ENCODE measurements at places on chromosomes 3 and 15. TPM values are rescaled to one million over a fixed set of nuclear protein-coding genes. Genes with fewer than 3 reads are reported as not detected.
A peak's percentile ranks its signal among the peaks of the same experiment; 100 is the strongest.

DNA sequence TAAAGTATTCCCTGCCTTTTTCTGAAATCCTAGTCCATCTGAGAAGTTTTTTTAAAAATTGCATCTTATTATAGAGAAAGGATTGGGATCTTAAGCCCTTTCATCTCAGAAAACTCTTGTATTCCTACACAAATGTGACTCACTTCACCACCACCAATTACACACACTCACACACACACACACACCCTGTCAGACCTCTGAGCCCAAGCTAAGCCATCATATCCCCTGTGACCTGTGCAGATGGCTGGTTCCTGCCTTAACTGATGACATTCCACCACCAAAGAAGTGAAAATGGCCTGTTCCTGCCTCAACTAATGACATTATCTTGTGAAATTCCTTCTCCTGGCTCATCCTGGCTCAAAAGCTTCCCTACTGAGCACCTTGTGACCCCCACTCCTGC is 1181.9 kb downstream of the ROBO2 start:
- H3K4me3 ChIP-seq = no peak overlapping the region
- DNase-seq = no peak
- no peak overlapping the region for H3K27ac ChIP-seq
- H3K4me1 ChIP-seq = no peaks in the 10 kb centered on the region

DNA sequence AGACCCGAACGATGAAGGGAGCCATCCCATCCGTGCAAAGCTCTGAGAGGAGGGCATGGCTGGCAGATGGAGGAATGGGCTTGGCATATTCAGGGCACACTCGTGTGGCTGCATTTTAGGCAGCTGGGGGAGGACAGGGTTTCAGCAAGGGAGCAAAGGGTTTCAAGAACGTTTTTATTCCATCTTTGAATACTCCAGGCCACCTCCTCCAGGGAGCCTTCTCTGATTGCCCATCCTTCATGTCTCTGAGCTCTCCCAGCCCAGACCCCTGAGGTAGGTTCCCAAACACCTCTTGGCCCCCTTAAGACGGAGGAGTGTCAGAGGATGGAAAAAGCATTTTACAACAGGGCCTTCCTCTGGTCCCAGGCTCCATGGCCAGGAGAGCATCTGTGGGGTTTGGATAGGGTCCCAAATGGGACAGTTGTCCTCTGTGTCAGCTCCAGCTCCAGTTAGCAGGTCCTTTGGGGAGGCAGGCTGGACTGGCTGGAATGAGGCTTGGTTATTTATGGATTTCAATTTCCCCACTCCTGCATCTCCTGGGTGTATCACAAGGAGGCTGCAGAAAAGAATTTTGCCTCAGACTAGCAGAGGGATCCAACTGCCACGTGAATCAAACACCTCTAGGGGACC is 17.7 kb upstream of the SLC6A1 start:
- no peaks in the 10 kb centered on the region for H3K4me1 ChIP-seq
- DNase-seq = no peak
- H3K27me3 ChIP-seq = no peaks in the 10 kb centered on the region

The CATSPER2 gene
- total RNA-seq = 7.2 TPM

GRCh38 chr3:174310475-174310983 is 548.6 kb upstream of the NAALADL2 start:
- no peaks in the 10 kb centered on the region for H3K36me3 ChIP-seq
- H3K4me1 ChIP-seq = no peaks in the 10 kb centered on the region
- H3K27me3 ChIP-seq = no peaks in the 10 kb centered on the region
- no peak overlapping the region for H3K4me3 ChIP-seq
- H3K27ac ChIP-seq = no peak overlapping the region
- DNase-seq = no peak

GRCh38 chr3:42188376-42188775 is 77.6 kb downstream of the CCK start:
- peaks cover 11% of the 10 kb centered on the region for H3K36me3 ChIP-seq
- no peak overlapping the region for H3K4me3 ChIP-seq
- H3K4me1 ChIP-seq = peaks cover 19% of the 10 kb centered on the region
- H3K27ac ChIP-seq = no peak overlapping the region
- no peak for DNase-seq

The SERINC4 gene
- 0.32 TPM for total RNA-seq

DNA sequence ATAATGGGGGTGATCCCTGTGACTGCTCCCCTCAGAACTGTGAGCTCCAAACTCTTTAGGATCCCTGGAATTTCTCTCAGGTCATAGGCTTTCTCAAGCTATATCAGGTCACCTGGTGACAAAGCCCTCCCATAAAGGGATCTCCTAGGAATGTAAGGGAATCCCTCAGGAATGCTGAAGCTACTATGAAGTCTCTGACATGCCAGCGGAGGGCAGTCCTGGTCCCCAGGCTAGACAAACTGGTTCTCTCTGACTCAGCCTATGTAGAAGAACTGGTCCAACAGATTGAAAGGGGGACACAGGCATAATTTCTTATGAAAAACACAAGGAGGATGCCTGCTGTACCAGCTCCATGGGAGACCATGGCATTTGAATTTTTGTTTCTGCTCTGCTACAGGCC is 6.7 kb downstream of the LPCAT4 start:
- H3K4me1 ChIP-seq = peaks cover 10% of the 10 kb centered on the region
- H3K4me3 ChIP-seq = no peak overlapping the region
- no peak overlapping the region for H3K27ac ChIP-seq
- no peak for DNase-seq
- H3K36me3 ChIP-seq = peaks cover 69% of the 10 kb centered on the region
- no peaks in the 10 kb centered on the region for H3K27me3 ChIP-seq

GRCh38 chr15:79849789-79850188 is 47.0 kb downstream of the MTHFS start:
- DNase-seq = no peak
- no peaks in the 10 kb centered on the region for H3K4me1 ChIP-seq
- H3K27ac ChIP-seq = no peak overlapping the region
- H3K36me3 ChIP-seq = no peaks in the 10 kb centered on the region
- no peak overlapping the region for H3K4me3 ChIP-seq

- no peaks in the 10 kb centered on the region for H3K27me3 ChIP-seq
- no peaks in the 10 kb centered on the region for H3K36me3 ChIP-seq
- no peak overlapping the region for H3K27ac ChIP-seq
- H3K4me3 ChIP-seq = no peak overlapping the region
Observed at GRCh38 chr15:80275961-80276360, 23.9 kb upstream of the CTXND1 start.

The PLA1A gene
- not detected for total RNA-seq

GRCh38 chr3:46361408-46362283 is 7.7 kb downstream of the CCR2 start:
- H3K4me3 ChIP-seq = no peak overlapping the region
- H3K4me1 ChIP-seq = peaks cover 42% of the 10 kb centered on the region
- DNase-seq = no peak
- no peaks in the 10 kb centered on the region for H3K36me3 ChIP-seq
- no peaks in the 10 kb centered on the region for H3K27me3 ChIP-seq
- peak overlapping the region; percentile 43 for H3K27ac ChIP-seq

The RBP2 gene
- total RNA-seq = not detected

- no peak overlapping the region for H3K27ac ChIP-seq
- no peaks in the 10 kb centered on the region for H3K27me3 ChIP-seq
- H3K4me1 ChIP-seq = no peaks in the 10 kb centered on the region
- H3K4me3 ChIP-seq = no peak overlapping the region
Observed at GRCh38 chr15:52186651-52187486, 4.3 kb downstream of the GNB5 start.

GRCh38 chr3:45832699-45833098 is 9.2 kb downstream of the LZTFL1 start:
- peaks cover 14% of the 10 kb centered on the region for H3K36me3 ChIP-seq
- no peaks in the 10 kb centered on the region for H3K4me1 ChIP-seq
- DNase-seq = no peak
- no peak overlapping the region for H3K4me3 ChIP-seq
- H3K27me3 ChIP-seq = no peaks in the 10 kb centered on the region

The TLR9 gene
- total RNA-seq = 0.54 TPM

The EFCAB12 gene
- 1.2 TPM for total RNA-seq

The ZIC1 gene
- total RNA-seq = not detected

The TMC3 gene
- not detected for total RNA-seq

The NR1D2 gene
- 51.7 TPM for total RNA-seq

- H3K4me1 ChIP-seq = peaks cover 17% of the 10 kb centered on the region
- H3K4me3 ChIP-seq = no peak overlapping the region
- no peak overlapping the region for H3K27ac ChIP-seq
- H3K27me3 ChIP-seq = peaks cover 60% of the 10 kb centered on the region
- H3K36me3 ChIP-seq = no peaks in the 10 kb centered on the region
Observed at GRCh38 chr15:96327155-96327741, 3.3 kb upstream of the NR2F2 start.

DNA sequence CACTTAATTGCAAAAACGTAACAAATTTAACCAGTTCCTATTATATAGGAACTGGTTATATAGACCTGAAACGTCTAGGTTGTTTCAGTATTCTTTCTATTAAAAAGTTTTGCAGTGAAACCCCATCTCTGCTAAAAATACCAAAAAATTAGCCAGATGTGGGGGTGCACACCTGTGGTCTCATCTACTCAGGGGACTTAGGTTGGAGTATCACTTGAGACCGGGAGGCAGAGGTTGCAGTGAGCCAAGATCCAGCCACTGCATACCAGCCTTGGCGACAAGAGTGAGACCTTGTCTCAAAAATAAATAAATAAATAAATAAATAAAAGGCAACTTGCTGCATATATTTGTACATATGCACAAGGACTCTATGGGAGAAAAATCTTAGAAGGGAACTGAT is 387.0 kb downstream of the TUSC7 start:
- H3K4me1 ChIP-seq = no peaks in the 10 kb centered on the region
- DNase-seq = no peak
- H3K4me3 ChIP-seq = no peak overlapping the region
- H3K27me3 ChIP-seq = no peaks in the 10 kb centered on the region
- no peaks in the 10 kb centered on the region for H3K36me3 ChIP-seq

The LPP gene
- total RNA-seq = 82.6 TPM

The GRIP2 gene
- not detected for total RNA-seq

DNA sequence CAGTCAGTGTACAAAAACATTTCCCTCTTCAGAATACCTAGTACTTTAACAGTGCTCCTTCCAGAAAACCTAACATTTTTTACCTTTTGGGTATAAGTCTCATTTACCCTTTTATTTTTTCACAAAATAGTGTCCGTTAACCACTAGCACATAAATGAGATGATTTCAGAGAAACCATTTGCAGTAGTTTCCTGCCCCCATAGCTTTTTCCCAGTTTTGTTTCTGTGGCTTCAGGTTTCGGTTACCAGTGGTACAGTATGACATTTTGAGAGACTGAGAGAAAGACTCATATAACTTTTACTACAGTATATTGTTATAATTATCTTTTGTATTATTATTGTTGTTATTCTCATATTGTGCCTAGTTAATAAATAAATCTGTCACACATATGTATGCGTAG is 6.2 kb upstream of the RBMS3 start:
- H3K27me3 ChIP-seq = no peaks in the 10 kb centered on the region
- DNase-seq = no peak
- no peaks in the 10 kb centered on the region for H3K4me1 ChIP-seq

DNA sequence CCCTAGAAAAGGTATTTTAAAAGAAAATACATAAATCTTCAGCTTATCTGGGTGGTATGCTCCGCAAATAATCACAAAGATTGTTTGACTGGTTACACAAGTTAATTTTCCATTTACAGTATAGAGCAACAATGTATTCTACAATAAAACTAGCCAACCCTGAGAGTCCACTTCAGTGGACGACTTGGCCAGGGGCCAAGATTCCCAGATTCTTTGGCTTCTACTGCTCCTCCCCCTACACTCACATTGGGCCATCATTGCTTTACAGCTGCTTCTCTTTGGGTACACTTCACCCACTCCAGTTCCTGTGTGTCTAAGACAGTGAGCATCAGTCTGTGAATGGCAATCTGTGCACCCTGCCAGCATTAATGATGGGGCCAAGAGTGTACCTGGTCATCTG is 17.2 kb upstream of the PRICKLE2 start:
- H3K4me3 ChIP-seq = no peak overlapping the region
- H3K27me3 ChIP-seq = no peaks in the 10 kb centered on the region
- no peak overlapping the region for H3K27ac ChIP-seq

DNA sequence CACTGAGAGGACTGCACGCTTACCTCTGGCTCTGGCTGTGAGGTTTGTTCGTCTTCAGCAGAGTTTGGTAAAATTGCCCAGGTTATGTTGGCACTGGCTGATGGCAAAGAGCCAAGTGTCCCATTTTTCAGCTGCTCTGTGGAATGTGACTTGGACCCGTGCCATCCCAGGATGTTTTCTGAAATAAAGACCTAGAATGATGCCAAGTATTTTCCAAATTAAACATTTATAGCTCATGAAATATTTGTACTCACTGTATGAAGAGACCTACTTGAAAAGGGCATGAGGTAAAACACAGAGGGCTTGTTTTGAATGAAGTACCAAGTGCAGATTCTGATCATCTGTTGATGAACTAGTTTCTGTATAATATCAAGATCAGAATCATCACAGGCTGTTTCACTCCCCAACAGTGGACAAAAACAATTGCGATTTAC is 200.5 kb downstream of the STT3B start:
- no peak overlapping the region for H3K27ac ChIP-seq
- no peaks in the 10 kb centered on the region for H3K36me3 ChIP-seq
- H3K27me3 ChIP-seq = no peaks in the 10 kb centered on the region
- DNase-seq = no peak

DNA sequence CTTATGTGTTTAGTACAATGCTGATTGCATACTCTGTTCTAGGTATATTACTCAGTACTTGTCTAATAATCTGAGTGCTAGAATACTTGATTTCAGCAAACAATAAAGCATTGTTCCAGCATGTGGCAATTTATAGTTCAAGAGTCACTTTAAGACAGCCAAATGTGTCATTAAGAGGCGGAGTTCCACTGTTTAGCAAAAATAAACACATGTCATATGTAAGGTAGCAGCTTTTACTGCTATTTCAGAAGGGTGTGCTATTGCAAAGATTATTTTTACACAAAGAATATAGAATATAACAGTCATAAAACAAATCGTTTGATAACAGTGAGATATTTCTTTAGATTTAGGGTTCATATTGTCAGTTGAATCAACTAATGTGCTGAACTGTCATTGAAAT is 358.7 kb downstream of the TUSC7 start:
- H3K4me1 ChIP-seq = no peaks in the 10 kb centered on the region
- H3K27me3 ChIP-seq = no peaks in the 10 kb centered on the region
- DNase-seq = no peak
- no peaks in the 10 kb centered on the region for H3K36me3 ChIP-seq
- H3K4me3 ChIP-seq = no peak overlapping the region

DNA sequence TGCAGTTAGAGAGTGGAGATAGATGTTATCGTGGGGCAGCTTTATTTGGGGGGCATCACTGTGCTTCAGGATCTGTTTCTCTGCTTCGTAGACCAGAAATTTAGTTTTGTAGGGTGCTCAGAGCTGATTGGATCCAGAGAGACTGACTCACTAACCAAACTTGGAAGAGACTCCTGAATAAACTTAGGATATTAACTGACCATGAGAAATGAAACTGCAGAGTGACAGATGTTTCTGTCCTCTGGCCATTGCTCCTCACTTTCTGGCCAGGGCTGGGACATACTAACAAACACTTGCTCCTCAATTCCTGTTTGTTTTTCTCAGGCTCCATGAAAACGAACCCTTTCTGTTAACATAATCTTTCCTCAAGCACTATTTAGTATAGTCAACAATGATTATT is 4.3 kb downstream of the ZNF592 start:
- H3K4me3 ChIP-seq = no peak overlapping the region
- no peak for DNase-seq
- peaks cover 42% of the 10 kb centered on the region for H3K4me1 ChIP-seq
- H3K27me3 ChIP-seq = no peaks in the 10 kb centered on the region
